Naive thymus-derived CD8-positive, alpha-beta T cell (primary cell): ENCODE measurements at places on chromosomes 6 and 20. TPM values are rescaled to one million over a fixed set of nuclear protein-coding genes. Genes with fewer than 3 reads are reported as not detected.

The HCRTR2 gene
- not detected for total RNA-seq

The HAO1 gene
- total RNA-seq: not detected

GRCh38 chr20:33093582-33093981, 14.1 kb downstream of the BPIFB4 start:
- no peak overlapping the region for H3K27ac ChIP-seq
- H3K27me3 ChIP-seq: no peaks in the 10 kb centered on the region
- DNase-seq: no peak
- H3K36me3 ChIP-seq: no peaks in the 10 kb centered on the region
- H3K4me3 ChIP-seq: no peak overlapping the region

DNA sequence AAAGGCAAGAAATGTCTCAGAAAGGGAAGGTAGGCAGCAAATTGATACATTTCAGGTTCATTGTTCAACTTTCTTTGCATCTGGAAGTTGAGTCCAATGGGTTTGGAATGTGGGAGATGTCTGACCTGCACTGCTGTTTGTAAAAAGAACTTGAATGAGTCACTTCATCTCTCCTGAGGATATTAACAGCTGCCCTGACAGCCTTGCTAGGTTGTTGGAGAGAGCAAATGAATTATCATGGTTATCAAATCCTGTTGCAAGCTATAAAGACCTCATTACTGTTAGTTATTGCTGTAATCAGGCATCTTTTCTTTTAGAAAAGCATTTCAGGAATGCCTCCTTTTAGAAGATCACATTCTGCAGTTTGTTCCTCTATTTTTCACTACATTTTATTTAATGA, 23.0 kb upstream of the FLRT3 start:
- H3K27ac ChIP-seq: no peak overlapping the region
- H3K4me3 ChIP-seq: no peak overlapping the region
- no peaks in the 10 kb centered on the region for H3K4me1 ChIP-seq
- H3K27me3 ChIP-seq: no peaks in the 10 kb centered on the region
- DNase-seq: no peak

- no peak overlapping the region for H3K4me3 ChIP-seq
- no peak for DNase-seq
- H3K36me3 ChIP-seq: no peaks in the 10 kb centered on the region
- H3K4me1 ChIP-seq: no peaks in the 10 kb centered on the region
- H3K27me3 ChIP-seq: peaks cover 32% of the 10 kb centered on the region
- H3K27ac ChIP-seq: no peak overlapping the region
Observed at GRCh38 chr6:83838727-83839126, 14.4 kb upstream of the RIPPLY2 start.

- DNase-seq: no peak
- H3K27me3 ChIP-seq: no peaks in the 10 kb centered on the region
- H3K4me1 ChIP-seq: peaks cover 44% of the 10 kb centered on the region
- H3K36me3 ChIP-seq: peaks cover 37% of the 10 kb centered on the region
Observed at GRCh38 chr20:41604002-41604401, 14.2 kb downstream of the CHD6 start.
